Effector memory CD8-positive, alpha-beta T cell (primary cell): ENCODE measurements at places on chromosomes 3 and 15.

DNA sequence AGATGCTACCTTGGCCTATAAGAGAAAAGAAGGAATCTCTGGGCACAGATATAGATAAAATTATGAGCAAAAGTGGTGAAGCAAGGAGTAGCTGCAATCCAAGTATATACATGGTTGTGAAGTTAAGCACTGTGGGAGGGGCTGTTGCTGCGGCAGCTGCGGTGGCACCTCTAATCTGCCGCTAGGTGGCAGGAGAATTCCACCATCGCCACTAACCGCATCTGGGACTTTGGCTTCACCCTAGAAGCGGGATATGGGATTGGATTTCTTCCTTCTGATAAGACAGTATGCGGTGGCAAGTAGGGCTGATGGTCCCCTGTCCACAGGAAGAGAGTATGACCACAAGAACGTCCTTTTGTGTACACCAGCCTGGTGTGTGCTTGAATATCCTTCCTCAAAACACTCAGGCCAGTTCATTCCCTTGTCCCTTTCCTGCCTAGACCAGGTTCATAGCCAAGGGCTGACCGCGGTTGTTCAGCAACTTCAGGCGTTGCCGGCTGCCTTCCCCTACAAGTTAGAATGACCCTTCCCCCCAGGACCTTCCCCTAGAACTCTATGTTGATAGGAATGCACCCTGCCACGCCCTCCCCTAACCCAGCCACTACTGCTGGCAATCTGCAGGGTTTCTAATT, 5.1 kb downstream of the MAGEL2 start:
- DNase-seq: no peak

GRCh38 chr3:81743096-81744025, 18.1 kb downstream of the GBE1 start:
- DNase-seq: no peak

- DNase-seq: no peak
These were observed 5.5 kb downstream of the LRRFIP2 start for GRCh38 chr3:37168896-37169295.

- no peak for DNase-seq
These were observed 27.1 kb upstream of the AP4E1 start for GRCh38 chr15:50881121-50882048.

GRCh38 chr15:35043373-35044095, 41.6 kb downstream of the NANOGP8 start:
- no peak for DNase-seq

DNA sequence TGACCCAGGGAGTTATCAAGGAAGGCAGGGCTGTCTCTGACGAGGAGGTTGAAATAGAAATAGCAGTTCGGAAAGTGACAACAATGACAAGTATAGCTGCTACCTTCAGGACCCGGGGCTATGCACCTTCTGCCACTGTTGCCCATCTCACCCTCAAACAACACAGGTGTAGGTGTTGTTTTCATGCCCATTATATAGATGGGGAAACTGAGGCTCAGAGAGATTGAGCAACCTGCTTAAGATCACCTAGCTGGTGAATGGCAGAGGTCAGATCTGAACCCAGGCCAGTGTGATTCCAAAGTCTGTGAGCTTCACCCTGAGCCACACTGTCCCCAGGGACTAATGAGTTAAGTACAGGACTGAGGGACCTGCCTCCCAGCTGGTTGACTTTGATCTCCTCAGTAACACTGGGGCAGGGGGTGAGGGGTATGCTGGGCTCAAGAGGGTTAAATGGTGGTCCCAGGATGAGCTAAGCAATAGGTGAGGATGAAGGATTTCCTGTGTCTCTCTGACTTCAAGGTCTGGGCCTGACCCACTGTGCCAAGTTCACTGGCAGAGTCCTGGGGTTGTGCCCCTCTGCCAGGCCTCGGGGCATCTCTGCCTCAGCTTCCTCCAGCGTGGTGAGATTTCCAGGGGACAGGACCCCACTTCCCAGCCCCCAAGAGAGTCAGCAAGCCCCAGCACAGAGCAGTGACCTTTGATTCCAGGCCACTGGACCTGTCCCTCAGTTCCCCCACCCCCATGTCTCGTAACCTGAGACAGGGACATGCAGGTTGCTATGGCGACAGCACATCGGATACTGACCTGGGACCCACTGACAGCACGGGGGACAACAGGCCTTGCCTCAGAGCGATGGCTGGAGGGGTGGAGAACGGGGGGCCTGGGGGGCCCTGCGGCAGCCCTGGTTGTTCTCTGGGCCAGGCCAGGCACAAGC, 35.0 kb downstream of the ATP2B2 start:
- DNase-seq: no peak
